Substantia nigra (tissue), 51 donors: ENCODE measurements at places on chromosomes 6 and 20.

- no peak for DNase-seq
Measured at GRCh38 chr6:85191656-85192055, 258.2 kb upstream of the NT5E start.

DNA sequence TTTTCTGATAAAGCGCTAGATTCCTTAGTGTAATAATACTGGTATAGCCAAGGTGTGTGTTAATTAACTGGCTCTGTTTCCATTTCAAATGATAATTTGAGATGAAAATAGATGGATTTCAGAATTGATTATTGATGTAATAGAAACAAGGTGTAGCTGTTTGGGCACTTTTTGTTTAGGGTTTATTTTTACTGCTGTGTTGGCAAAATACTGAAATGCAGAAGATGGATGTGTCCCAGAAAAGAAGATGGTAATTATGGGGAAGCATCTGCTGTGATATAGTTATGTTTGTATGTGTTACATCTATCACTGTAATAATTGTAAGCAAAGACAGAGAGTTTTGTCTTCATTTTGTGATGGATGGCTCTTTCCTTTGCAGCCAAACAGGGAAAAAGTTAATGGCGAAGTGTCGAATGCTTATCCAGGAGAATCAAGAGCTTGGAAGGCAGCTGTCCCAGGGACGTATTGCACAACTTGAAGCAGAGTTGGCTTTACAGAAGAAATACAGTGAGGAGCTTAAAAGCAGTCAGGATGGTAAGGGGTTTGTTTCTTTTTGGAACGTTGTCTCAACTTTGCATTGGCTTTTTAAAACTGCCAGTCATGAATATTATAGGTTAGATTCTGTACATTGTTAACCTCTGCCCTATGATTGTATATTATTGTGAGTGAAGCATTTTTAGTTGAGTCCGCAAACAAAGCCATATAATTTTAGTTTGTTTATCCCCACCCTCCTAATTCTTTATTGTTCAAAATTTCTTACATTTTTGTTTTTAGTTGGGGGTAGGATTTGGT, 8.6 kb upstream of the ACAT2 start:
- no peak for DNase-seq

GRCh38 chr20:50991076-50991475, 31.8 kb downstream of the KCNG1 start:
- no peak for DNase-seq

DNA sequence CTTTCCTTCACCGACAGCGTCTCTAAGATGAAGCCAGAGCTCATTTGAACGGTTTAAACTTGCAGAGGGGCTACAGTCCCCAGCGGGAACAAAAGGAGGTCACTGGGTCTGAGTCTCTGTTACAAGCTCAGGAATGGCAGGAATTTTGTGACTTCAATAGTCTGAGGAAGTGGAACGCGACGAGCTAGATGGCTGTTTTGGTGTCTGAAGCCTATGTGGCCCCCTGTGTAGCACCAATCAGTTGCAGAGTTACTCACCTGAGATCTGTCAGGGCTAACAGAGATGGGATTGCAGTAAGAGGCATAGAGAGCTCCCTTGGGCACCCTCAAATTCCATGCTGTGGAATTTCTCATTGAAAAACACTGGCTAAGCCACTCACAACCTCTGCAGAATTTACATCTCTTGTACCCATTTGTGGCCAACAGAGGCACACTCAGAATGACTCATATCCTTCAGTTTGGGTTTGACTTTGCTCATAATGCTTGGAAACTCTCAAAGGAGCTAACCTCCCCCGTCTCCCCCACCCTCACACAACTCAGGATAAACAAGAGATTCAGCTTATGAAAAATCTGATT, 7.1 kb upstream of the TCP11 start:
- DNase-seq: no peak

DNA sequence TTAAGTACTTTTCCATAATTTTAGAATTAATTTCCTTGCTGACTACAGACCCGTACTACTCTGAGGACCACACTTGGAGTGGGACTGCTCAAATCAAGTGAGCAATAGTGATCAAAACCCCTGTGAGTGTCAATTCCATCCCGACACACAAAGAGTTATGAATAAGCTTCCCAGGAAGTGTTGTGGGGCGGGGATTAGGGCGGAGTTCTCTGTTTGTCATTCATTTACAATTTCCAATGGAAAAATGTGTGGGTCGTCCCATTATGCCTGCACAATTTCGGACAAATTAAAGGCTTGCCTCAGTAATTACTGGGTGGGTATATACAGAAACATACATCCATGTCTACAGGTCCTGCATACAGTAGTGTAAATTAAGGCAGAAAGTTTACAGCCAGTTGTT, 84.2 kb downstream of the ISM1 start:
- DNase-seq: no peak

DNA sequence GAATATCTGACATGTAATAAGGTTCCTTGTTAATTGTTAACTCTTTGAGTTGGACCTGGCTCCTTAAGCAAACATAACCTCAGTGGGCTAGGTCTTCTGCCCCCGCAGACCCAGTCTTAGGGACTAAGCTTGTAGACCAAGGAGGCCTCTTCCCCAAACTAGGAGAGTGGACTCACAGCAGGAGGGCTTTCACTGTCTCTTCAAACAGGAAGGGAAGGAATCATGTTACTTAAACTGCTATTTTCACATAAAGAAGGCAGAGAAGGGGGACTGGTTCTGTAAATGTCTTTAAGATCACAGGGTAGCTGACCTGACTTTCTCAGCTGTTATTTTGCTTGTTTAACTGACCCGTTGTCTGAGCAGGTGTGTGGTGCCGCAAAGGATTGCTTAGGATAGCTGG, 34.9 kb upstream of the PRDM1 start:
- no peak for DNase-seq

DNA sequence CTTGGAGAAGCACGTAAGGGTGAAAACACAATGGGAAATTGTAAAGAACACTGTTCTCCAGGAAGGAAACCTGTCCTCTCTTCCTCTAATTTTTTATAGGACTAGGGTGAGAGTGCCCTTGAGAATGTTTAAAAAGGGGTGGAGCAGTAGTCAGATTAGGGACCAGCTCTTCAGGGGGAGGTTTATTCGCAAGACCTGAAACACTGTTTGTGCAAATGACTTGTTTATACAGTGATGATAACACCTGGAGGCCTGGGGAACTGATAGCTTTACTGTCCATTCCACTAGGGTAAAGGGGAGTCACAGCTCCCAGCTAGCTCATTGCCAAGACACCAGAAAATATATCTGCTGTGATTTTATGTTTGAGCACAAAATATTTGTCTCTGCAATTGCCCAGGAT, 8.1 kb upstream of the FUT9 start:
- no peak for DNase-seq

GRCh38 chr20:32539026-32539816, 45.9 kb downstream of the NOL4L start:
- DNase-seq: no peak

DNA sequence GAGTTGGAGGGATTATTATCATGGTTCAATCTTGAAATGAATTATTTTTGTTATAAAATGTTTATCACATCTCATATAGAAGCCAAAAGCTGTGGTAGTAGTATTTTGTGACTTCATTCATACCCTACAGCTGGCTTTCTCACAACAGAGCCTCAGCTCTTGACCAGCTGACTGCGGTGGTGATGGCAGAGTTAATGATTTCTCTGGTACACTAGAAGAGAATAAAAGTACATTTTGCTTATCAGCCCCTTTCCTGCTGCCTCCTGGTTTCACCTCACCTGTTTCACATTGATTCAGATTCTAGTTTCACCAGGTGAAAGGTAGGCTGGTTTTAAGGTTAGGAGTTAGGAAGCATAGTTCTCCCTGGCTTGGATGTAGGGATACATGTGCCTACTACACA, 55.7 kb downstream of the AFG1L start:
- DNase-seq: no peak

- no peak for DNase-seq
Measured at GRCh38 chr20:45818239-45818638, 5.8 kb downstream of the UBE2C start.

DNA sequence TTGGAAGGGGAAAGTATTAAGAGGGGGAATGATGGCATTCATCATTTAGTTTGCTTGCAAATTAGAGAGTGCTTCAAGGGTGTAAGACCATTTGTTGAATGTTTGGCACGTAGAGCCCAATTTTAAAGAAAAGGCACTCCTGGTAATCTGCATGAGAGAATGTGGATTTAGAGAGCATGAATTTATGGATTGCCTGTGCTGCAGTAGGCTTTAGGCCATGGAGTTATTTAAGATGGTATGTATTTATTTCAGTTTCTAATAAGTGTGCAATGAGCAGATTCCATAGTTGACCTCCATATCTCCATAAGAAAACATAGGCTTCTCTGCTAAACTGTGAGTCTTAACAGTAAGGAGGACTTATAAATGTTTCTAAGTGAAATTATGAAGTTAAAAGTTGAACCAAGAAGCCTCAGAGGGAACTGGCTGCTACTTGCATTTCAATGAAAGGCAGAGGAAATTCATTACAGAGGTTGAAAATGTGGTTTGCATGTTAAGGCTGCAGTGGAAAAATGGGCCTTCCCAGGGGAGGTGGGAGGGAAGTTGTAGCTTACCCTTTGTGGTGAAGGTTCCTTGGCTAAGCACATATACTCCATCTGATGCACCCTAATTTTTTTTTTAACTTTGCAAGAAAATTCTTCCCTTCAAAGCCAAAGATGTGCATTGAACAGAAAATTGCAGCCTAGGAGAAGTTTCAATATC, 134.2 kb downstream of the CARMIL1 start:
- DNase-seq: no peak

DNA sequence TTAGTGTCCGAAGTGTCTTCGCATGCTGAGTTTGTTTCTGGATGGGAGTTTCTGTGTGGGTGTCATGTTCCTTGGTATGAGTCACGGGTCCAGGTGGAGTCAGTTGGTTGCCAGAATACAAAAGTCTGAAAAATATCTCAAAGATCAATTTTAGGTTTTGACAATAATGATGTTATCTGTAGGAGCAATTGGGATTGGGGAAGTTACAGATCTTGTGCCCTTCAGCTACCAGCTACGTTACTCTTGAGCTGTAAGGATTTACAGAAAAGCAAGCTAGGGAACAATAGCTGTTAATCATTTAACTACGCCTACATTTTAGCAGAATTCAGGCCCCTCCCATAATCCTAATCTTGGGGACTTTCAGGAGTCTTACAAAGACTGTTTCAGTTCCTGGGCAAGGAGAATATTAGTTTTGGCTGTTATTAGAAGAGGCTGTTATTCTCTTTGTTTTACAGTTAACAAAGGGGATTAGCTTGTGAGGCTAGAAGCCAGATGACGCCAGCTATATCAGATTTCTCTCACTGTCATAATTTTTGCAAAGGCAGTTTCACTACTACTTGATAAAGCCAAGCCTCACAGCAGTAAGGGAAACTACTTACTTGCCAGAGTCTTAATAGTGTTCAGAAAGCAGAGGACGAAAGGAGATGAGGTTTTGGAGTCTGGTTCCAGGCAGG, 15.4 kb upstream of the SLC22A16 start:
- DNase-seq: no peak

DNA sequence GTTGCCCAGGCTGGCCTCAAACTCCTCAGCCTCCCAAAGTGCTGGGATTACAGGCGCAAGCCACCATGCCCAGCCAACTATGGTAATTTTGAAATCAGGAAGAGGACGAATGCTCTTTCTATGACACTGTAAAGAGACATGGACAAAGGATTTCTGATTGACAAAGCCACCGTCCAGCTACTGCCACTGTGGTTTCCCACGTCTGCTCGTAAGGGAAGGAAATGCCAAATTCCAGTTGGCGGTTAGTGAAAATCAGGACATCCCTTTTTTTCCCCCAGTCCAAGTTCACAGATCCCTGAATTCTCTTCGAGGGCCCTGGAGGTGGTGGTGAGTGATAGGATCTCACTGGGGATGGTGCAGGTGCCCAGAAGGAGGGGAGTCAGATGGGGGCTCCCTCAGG, 31.2 kb downstream of the SNAI1 start:
- no peak for DNase-seq

DNA sequence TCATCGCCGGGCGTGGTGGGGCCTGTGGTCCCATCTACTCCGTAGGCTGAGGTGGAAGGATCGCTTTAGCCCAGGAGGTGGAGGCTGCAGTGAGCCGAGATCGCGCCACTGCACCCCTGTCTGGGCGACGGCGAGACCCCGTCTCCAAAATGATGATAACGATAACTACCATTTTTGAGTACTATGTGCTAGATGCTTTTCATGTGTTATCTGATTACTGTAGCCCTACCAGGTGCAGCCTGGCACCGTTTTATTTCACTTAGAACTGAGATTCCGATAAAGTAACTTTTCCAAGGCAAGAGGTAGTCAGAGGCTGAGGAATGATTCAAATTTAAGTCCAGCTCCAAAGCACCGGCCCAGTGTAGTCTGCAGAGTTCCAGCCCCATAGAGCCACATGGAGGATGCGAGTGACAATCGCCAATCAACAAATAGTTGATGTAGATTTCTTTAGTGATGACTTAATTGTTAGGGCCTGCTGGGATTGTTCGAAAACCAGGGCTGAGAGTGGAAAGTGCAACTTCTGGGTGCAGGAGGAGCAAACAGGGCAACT, 727 bp downstream of the ERMARD start:
- no peak for DNase-seq

GRCh38 chr6:5457983-5458683, 196.8 kb downstream of the FARS2 start:
- DNase-seq: no peak

- no peak for DNase-seq
Measured at GRCh38 chr6:83313882-83314281, 117.0 kb downstream of the ME1 start.

GRCh38 chr6:34248198-34248726, 544 bp downstream of the SMIM29 start:
- no peak for DNase-seq
